Effector memory CD4-positive, alpha-beta T cell (primary cell): ENCODE measurements at places on chromosomes 3 and 15.

DNA sequence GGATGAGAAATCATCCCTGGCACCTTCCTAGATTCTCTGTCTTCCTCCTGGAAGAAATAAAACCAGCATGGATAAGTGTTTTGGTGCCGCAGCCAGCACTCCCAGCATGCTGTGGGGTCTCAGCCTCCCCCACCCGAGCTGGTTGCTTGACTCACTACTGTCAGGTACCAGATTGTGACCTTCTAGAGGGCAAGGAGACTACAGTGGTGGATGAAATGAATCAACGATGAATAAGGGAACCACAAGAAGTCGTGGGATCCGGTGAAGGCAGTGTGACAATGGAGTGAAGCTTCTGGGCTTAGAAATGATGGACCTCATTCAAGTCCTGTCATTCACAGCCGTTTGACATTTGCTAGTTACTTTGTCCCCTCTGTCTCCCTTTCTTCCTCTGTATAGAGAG, 50.2 kb upstream of the SLCO3A1 start:
- no peak for DNase-seq

DNA sequence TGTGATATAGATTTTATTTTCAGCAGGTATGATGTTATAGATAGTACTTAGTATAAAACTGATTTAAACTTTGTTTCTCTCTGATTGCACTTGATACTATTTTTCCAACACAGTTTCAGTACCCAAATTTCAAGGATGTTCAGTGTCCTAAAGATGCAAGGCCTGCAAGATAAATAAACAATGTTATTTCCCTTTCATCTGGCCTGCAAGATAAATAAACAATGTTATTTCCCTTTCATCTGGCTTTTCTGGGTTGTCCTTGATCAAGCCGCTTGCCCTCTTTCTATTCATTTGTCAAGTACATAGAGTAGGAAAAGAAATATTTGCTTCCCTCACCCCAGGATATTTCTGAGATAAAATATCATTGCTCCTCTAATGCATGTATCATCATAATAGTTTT, 571.0 kb downstream of the FGF12 start:
- no peak for DNase-seq

DNA sequence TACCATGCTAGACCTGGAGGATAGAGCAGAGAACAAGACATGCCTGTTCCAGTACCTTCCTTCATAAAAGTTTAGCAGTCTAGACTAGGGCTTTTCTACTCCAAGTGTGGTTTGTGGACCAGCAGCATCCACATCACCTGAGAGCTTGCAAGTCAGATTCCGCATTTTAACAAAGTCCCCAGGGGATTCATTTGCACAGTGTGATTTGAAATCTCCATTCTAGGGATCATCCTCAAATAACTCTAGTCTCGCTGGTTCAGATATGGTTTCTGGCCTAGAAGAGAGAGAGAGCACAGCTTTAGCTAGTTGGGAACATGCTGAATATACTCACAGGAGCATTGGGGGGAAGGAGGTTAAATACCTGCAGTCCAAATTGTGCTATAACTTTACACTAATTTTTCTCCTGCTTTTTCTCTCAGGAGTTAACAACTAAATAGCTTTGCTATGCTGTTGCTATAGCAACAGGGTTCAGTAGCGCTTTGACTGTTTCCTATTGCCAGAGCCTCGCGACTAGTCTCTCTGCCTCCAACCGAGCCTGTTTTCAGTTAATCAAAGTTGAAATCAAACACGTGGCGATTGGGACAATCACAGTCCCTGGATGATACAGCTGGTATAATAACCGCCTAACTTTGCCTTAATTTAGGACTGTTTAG, 64.0 kb upstream of the RASGRF1 start:
- DNase-seq, result no peak

DNA sequence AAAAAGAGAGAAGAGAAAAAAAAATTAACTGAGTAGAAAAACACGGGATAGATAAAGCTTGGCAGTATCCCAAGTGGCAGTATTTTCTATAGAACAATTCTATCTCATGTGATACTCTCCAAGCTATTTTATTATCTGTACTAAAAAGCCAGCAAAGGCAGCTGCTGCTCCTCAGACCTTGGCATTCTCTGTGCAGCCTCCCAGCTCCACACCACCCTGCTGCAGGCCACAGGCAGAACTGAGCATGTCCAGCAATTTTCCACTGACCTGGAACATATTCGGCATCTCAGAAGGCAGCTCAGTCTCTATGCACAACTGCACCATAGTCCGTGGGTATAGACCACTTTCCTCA, 1161.4 kb downstream of the IGSF11 start:
- DNase-seq, result no peak

- no peak for DNase-seq
These were observed 28.4 kb upstream of the EPHB3 start for GRCh38 chr3:184532940-184533732.

GRCh38 chr15:64246364-64247189, 83.8 kb upstream of the PPIB start:
- no peak for DNase-seq

DNA sequence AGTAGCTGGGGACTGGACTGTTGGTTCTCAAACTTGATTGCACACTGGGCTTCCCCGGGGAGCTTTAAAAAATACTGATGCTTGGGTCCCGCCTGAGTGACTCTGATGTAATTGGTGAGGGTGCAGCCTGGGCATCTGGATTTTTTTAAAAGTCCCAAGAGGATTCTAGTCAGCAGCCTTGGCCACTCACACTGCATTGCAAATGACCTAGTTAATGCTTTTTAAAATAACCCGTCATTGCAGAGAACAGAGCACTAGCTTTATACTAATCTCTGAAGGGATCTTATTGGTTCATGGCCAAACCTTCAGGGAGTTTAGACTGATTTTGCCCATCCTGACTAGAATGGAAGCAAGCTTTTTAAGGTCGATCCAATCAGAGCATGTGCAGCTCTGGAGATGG, 310.6 kb upstream of the PROK2 start:
- no peak for DNase-seq

DNA sequence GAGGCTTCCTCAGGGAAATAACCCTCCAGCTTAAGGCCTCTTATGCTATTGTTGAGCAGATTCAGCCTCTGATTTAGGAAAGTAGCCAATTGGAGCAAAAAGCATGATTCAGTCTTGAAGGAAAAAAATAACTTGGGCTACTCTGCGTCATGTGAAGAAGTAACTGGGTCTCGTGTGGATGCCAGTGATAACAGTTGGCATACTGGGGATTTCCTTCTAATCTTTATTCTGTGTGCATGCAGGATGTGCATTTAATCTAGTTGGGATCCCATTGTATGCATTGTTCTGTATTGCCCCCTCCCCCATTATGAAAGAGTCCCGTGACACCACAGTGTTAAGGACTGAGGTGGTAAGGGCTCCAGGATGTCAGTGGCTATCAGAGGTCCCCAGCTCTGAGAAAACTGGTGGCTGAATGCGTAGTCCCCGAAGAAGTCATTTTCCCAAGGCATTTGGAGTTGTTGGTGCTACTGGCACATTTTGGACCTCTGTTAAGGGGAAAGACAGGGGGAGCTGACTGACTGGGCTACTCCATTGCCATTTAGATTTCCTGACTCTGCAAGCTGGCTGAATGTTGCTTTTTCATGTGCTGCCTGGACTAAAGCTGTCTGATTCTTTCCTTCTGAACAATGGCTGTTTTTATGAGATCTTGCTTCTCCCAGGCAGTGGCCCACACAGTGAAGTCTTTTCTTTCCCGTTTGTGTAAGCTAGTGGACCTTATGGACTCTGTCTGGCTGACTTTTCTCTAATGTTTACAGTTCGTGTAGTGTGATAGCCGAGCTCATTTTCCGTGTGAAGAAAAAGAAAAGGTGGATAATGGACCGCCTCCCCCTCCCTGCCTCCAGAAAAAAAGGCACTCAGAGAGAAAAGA, 38.4 kb upstream of the TRAK1 start:
- DNase-seq, result no peak

- DNase-seq, result no peak
These were observed 19.9 kb upstream of the NFKBIZ start for GRCh38 chr3:101829437-101829830.

GRCh38 chr3:57126244-57126643, 38.9 kb downstream of the IL17RD start:
- DNase-seq, result no peak

DNA sequence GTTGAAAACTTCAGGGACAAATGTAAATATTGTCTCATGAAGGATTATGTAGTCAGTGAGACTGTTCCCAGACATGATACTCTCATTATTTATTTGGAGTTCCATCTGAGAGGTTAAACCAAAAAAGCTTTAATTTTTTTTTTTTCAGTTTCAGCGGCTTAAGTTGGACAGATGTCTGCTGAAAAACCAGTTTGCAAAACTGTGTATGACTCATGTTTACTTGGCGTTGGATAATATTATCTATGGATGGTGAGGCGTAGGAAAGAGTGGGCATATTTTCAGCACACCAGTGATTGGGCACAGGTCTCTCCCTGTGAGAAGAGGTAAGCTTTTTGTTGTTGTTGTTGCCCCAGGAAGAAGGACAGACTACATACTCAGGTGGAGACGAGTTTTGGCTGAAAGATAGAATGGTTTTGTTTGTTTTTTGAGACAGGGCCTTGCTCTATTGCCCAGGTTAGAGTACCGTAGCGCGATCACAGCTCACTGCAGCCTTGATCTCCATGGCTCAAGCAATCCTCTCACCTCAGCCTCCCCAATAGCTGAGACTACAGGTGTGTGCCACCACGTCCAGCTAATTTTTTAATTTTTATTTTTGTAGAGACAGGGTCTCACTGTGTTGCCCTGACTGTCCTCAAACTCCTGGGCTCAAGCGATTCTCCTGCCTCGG, 16.4 kb upstream of the ANXA2 start:
- no peak for DNase-seq

DNA sequence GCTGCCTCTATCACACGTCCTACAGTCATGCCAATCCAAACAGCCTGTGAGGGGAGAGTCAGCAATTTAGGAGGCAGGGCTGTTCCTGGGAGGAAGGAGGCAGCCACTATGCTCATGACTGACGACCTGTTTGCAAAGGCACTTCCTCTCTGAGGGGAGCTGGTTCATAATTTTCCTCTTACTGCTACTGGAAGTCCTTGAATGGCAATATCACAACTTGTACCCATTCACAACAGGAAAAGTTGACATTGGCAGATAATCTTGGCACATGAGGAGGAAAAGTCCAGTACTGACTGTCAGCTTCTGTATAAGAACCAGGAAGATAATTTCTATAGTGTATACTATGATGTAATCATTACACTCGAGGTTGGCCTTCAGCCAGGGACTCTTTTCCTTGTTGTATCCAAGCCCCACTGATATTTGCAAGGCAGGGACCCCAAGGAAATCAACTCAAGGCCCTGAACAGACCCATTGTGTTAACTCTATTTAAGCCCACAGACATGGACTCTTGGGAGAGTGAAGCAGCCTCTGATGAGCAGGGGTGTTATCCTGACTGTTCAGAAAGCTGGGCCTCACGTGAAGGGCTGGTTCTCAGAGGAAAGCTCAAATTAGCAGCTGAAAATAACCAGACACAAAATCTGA, 267.3 kb upstream of the ADAMTS9 start:
- no peak for DNase-seq

- no peak for DNase-seq
These were observed 312.1 kb upstream of the CHRM5 start for GRCh38 chr15:33656168-33656567.

- DNase-seq, result no peak
These were observed 264.1 kb upstream of the SLCO3A1 start for GRCh38 chr15:91589360-91589759.

DNA sequence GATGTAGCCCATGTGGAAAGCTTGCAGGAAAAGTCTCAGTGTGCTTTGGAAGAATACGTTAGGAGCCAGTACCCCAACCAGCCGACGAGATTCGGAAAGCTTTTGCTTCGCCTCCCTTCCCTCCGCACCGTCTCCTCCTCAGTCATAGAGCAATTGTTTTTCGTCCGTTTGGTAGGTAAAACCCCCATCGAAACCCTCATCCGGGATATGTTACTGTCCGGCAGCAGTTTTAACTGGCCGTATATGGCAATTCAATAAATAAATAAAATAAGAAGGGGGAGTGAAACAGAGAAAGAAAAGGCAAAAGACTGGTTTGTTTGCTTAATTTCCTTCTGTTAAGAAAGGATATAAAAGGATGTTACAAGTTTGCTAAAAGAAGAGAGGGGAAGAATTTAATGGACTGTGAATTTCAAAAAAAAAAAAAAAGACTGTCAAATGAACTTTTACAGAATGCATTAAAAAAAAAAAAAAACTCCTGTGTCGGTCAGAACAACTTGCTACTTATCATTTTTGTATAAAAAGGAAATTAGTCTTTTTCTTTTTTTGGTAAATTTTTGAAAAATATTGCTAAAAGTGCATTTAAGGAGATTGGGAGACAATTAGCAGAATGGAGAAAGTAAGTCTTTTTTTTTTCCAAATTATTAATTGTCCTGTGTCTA, 7.0 kb downstream of the NR2F2 start:
- no peak for DNase-seq

GRCh38 chr3:184601576-184602371, 40.2 kb downstream of the EPHB3 start:
- no peak for DNase-seq

GRCh38 chr15:31550211-31550977, 223.8 kb downstream of the KLF13 start:
- no peak for DNase-seq

DNA sequence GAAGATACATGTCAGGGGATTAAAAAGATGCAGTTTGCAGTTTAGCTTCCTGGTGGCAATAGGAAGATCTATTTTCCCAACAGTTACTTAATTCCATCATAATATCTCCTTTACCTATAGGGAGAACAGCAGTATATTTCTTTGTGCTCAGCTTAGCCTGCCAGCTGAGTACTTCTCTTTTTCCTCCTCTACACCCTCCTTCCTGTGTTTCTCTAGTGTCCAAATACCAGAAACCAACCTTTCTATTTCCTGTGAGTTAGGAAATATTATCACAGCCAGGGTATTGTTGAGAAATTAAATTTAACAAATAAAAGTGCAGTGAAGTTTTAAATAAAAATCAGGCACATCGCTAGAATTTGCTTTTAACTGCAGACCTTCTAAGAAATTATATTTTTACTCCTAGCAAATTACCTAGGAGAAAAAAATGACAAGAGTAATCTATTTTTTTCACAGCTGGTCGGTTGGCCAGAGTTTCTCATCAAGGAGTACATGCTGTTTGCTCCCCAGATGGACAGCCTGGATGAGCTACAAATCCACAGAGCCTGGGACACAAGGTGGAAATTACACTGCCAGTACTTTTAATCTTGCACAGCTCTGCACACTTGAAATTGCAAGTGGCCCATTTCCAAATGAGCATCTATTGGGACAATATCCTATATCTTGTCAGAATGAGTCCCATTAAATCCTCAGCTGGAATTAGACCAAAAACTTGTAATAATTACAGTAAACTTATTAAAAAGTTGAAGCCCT, 185.2 kb upstream of the CFAP20DC start:
- DNase-seq, result no peak

DNA sequence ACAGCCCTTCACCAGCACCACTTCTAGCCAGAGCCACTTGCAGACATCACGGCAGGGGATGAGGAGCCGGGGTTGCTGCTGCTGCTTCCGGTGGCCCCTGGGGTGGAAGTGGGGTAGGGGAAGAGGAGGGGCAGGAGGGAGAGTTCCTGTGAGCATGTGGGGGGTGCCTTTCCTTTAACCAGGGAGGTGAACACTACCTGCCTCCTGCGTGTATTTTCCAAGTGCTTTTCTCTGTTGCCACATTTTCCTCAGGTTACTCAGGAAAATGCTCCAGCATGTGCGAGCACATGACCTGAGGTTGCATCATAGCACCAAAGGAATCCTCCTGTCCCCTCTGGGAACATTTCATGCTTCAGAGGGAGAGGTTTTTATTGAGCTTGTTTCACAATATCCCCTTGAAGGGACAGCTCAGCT, 12.2 kb upstream of the SACM1L start:
- DNase-seq, result peak; percentile 45
